Fibroblast of gingiva (primary cell): ENCODE measurements at places on chromosomes 13 and 19.

GRCh38 chr19:29380581-29380980 is 145.2 kb upstream of the VSTM2B start:
- DNase-seq, result no peak

GRCh38 chr13:106010836-106011235 is 524.6 kb downstream of the EFNB2 start:
- no peak for DNase-seq

DNA sequence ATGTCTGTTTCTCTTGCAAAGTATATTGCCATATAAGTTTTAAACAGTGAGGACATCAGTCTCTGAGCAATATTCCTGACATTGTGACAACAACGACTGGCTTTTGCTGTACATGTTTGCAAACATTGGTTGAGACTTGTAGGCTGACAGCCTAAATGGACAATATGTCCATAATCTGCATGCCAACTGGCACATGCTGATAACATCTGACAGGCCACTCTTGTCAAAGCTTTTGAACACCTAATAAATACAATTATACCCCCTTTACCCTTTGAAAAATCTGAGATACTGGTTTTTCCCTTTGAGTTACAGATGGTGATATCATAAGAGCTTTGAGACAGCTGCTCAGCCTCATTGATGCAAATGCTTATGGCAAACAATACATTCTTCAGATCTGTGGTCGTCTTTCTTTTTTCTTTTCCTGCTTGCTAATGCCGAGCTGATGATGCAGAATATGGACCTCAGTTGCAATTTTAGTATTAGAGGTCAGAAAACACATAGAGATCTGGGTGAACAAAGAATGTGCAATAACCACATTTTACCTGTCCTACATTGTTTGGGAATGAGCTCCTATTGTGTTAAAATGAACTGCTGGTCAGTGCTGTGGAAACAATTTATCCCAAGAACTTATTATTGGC is 114.9 kb downstream of the RFC3 start:
- no peak for DNase-seq

DNA sequence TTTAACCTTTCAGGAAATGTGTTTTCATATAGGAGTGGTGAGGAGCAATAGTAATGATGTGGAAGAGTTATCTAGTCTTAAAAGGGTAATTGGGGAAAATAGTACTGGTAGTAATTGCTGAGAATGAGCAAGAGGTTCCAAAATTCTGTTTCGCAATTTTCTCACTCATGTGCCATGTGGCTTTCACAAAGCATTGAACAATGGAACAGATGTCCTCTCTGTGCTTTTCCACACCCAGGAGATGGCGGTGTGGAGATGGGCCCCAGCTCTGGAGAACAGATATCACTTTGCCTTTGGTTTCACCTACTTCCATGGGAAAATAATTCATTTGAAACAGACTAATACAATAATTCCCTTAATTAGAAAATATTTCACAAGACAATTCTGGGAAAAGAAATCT is 170.0 kb upstream of the SLC10A2 start:
- no peak for DNase-seq

DNA sequence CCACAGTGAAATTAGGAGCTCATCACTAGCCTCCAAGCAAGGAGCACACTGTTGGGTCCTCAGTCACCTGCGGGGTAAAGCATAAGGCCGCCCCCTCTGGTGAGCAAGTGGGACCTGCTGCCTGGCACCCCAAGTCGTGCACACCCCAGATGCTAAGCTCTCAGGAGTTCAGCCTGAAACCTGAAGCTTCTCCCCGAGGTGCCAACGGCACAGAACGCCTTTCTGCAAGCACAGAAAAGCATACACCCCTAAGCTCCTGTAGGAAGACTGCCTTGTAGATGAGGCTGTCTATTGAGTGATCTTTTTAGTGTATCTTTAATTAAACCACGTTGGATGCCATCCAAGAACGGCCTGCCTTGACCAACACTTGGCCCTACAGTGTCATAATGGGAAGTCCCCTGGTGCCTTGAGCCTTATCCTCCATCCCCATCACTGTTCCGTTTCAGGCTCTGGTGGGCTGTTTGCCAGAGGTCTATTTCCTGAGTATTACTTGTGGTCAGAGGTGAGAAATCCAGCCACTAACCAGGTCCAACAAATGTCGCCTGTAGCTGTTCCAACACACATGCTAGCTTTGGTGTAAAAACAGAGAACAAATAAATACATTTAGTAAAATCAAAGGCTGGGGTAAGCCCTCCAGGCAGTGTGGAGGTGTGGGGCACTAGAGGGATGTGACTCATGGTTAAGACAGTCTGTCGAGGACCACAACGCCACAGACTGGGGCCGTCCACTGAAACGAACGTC is 44.8 kb downstream of the C13orf42 start:
- no peak for DNase-seq
